Esophagus squamous epithelium (tissue), 5 donors: ENCODE measurements at places on chromosomes 7 and 10.

GRCh38 chr10:129845111-129845753, 118.8 kb downstream of the EBF3 start:
- DNase-seq = no peak

DNA sequence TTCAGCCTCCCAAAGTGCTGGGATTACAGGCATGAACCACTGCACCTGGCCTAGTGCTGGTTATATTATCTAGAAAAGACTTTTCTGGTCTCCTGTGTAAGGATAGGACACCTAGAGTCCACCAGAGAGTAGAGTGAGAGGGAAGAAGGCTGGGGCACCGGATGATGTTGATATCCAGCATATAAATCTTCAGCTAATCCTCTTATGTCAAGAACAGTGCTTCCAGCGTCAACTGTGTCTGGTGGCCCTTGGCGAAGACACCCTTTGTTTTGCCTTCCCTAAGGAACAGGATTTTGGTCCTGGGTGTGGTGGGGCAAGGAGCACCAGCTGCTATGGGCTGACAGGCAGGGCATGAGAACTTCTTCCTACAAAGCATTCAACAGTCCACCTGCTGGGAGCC, 16.3 kb upstream of the INMT start:
- no peak for DNase-seq

GRCh38 chr7:128876978-128877755, 14.5 kb downstream of the ATP6V1F start:
- DNase-seq = no peak

DNA sequence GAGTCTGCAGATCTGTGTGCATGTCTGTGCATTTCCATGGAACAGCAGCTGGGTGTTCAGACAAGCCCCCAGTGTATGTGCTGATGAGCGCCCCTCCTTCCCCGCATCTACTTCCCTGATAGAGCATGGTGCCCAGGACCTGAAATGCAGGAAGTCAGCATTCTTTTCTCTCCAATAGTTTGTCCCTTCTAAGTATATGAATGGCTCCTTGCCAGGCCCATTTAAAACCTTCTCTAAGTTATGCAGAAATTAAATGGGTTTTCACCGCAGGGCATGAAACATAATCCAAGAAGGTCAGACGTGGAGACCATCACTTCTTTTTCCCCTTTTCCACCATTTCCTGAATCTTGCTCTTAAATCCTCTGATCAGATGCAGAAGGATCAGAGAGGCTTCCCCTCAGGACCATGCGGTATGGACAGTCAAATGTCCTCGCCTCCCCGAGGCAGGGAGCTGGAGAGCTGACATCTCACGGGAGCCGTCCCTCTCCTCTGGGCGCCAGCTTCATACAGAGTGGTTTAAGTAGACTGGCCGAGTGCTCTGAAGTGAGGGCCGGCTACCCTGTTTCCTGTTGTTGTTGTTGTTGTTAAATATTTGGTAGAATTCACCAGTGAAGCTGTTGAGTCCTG, 155.3 kb downstream of the C10orf105 start:
- DNase-seq = no peak

GRCh38 chr10:130377986-130378540, 241.9 kb downstream of the GLRX3 start:
- DNase-seq = no peak

GRCh38 chr10:100480002-100480401, 17.2 kb downstream of the WNT8B start:
- DNase-seq = no peak

GRCh38 chr10:104388830-104389229, 35.2 kb downstream of the CFAP58 start:
- no peak for DNase-seq

DNA sequence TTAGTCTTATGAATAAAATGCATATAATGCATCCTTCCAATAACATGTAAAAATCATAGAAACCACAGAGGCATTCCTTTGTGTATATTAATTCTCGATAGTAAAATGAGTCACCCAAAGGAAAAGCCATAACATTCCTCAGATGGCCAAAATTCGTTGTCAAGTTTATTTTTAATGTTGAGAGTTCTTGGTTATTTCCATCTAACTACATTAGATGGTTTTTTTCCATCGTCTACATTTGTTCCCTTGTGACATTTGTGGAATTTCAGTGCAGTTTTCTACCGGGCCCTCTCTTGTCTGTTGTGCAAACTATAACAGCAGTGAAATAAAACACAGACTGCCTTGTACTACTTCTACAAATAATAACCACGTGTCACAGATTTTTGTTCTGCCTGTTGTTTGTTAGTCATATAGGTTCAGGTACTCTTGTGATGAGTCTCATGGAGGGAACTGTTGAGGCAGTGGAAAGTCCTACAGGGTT, 54.7 kb upstream of the CCAR1 start:
- DNase-seq = no peak

GRCh38 chr7:121343302-121343701, 14.5 kb downstream of the WNT16 start:
- DNase-seq = no peak

DNA sequence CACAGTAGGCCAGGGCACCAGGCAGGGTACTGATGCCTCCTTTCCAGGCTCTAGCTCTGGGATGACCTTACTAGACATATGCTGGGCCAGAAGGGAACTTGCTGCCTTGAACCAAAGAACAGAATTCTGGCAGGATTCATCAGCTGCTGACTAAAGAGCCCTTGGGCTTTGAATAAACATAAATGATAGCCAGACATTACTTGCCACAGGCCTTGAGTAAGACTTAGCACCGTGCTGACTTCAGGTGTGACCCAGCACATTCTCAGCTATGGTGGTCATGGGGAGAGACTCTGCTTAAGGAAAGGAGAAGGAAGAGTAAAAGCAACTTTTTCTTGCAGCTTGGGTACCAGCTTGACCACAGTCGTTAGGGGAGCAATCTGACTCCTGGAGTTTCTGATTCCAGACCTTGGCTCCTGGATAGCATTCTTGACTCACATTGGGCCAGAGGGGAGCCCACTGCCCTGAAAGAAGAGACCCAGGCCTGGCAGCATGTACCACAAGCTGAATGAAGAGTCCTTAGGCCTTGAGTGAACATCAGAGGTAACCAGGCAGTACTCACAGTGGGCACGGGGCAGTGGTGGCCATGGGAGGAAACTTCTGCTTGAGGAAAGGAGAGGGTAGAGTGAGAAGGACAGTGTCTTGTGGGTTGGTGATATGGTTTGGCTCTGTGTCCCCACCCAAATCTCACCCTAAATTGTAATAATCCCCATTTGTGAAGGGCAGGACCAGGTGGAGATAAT, 926.1 kb upstream of the SORCS1 start:
- DNase-seq = no peak

DNA sequence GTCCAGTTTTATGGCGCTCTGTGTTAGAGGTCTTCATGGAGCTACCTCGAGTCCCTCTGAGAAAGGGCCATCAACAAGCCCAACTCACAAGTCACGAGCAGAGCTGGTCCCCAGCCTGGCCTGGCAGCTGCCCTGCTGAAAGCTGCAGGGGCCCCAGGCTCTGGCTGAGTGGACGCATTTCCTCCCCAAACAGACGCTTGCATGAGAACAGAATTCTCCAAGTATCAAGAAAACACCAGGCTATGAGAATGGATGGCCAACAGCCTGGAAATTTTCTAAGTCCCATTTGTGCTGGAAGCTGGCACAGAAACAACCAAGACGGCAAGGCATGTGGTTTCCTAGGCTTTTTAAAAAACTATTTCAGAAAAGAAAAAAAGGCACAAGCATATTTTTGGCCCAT, 114.8 kb downstream of the FAM53B start:
- no peak for DNase-seq

DNA sequence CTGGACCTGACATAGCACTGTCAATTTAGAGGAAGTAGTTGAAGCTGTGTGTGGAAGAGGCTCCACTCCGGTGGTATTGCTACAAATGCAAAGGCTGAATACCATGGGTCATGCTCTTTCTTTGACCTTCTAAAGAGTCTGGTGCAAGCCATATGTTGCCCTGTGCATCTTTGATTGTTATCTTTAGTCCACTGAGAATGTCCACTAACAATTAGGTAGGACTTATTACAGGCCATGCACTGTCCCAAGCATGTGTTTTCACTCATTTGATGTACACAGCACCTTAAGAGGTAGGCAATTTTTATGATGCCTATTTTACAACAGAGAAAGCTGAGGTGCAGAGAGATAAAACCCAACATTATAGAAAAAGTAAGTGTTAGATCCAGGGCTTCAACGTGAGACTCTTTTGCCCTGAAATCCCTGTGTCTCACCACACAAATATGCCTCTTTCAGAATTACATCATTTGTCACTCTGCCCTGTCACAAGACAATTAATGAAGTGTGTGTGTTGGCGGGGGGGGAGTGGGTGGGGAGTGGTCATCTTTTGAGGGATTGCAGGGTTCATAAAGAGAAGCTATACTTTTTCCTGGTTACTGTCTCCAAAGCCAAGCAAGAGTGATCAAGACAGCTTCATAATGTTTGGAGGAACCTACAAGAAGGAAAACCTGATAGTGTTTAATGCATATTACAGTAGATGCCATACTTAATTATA, 637.6 kb upstream of the IGFBP3 start:
- no peak for DNase-seq

DNA sequence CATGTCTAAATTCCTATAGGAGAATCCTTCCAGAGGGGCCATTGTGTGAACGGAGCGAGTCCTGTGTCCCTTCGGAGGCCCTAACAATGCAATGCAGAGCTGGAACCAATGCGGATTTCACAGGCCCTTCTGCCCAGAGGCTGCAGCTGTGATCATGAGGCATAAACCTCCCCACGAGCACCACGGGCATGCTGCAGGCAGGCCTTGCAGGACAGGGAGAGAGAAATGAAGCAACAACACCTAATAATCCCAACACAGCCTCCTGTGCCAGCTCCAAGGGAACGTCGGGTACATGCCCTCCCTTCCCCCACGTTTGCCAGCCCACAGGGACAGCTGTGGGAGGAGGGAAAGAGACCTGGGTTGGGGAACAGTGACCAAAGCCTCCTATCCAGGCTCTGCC, 74.4 kb downstream of the TNS3 start:
- no peak for DNase-seq

- DNase-seq = no peak
These were observed 5.9 kb downstream of the MAP3K8 start for GRCh38 chr10:30439931-30440330.

- no peak for DNase-seq
These were observed 30.5 kb downstream of the SHTN1 start for GRCh38 chr10:116974456-116975005.

- no peak for DNase-seq
These were observed 165.4 kb upstream of the RNF32 start for GRCh38 chr7:156475179-156475578.

GRCh38 chr7:6917258-6917657, 91.2 kb upstream of the CCZ1B start:
- DNase-seq = no peak

- no peak for DNase-seq
These were observed 185.1 kb upstream of the KLF6 start for GRCh38 chr10:3969876-3970666.

DNA sequence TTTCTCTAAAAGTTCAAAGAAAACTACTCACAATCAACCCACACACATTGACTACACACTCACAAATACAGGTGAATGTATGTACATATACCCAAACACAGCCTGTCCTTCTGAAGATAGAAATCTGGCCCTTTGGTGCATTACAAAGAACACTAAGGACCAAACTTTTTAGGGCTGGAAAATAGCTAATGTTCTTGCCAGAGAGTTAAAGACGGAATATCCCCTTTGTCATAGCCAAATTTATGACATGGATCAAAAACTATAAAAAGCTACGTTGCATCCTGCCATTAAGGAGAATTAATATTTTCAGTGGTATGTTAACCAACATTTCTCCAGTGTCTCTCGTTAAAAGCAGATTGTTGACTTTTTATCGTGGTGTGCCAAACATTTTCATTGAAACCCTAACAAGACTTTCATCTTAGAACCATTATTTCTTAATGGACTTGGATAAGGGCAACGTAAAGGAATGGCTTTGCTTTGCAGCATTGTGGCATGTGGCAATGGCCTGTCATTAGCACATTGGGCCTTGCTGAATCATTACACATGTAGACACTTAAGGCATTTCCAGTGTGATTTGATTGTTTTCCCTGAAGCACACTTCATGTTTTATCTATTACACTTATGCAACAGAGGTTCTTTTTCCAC, 150.9 kb upstream of the MEOX2 start:
- DNase-seq = no peak

GRCh38 chr10:53403688-53404087, 631.1 kb upstream of the MBL2 start:
- no peak for DNase-seq

DNA sequence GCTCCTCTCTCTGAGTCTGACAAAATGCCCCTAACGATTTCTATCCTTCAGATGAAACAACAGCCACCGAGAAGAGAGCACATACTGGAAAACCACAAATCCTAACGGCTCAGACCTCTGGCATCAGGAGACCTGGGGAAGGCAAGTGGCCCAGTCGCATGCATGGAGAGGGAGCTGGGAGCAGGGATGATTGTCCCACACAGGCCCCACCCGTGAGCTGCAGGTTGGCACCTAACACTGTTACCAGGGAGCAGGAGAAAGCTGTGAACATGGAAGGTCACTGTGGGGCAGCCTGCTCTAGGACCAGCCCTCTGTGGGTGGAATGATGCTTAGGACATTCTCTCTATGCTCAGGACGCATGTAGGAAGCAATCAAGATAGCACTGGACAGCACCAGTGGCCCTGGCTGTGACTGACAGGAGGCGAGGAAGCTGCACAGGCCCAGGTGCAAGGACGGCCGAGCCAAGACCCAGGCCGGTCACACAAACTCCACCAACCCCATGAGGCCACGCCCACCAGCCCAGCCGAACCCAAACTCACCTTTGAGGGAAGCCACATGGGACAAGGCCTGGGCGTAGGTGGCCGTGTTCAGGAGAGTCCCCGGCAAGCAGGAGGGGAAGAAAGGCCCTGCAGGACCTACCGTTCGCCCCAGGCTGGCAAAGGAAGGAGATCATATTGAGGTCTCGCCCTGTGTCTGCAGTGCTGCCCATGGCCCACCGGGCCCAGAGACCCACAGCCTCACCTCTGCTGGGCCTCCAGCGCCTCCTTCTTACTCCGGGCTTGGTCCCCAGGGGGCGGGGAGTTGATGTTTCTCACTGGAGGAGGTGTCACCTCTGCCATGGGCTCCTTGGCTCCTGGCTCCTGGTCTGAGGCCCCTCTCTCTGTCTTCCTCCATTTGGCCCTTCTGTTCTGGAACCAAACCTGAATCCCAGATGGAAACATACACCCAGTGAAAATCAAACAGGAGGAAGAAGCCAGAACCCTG, 9.7 kb downstream of the DRGX start:
- DNase-seq = no peak

GRCh38 chr7:106538638-106539037, 122.3 kb downstream of the CCDC71L start:
- DNase-seq = no peak

DNA sequence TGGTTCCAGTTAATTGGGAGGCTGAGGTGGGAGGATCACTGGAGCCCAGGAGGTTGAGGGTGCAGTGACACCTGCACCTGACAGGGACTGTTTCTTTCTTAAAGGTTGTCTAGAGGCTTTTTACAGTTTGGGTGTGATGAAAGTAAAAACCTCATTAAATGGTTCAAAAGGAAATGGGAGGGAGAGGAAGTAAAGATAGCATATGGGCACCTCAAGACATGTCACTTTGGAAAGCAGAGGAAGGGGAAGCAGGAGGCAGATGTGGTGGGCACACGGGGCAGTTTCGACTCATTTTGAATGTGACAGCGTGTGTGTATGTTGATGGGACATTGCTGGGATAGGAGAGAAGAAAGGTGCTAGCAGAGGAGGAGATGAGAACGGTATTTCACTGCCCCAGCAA, 203.1 kb downstream of the MLLT10 start:
- DNase-seq = no peak
